ENCODE measurements at places on chromosomes 1 and 21.

DNA sequence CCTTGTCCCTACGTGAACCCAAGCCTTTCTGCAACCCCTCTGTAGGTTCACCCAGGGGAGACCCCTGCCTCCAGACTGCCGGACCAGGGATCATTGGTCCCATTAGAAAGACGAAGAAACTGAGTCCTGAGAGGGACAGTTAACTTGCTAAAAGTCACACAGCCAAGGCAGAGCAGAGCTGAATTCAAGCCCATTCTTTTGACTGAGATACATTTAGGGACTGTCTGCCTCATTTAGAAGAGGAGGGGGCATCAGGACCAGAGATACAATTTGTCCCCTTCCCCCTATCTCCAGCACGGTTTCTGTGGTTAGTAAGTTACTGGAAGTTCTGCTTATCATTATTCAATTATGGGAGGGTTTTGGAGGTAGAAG, 19.1 kb downstream of the KCNQ4 start:
- no peak for DNase-seq

DNA sequence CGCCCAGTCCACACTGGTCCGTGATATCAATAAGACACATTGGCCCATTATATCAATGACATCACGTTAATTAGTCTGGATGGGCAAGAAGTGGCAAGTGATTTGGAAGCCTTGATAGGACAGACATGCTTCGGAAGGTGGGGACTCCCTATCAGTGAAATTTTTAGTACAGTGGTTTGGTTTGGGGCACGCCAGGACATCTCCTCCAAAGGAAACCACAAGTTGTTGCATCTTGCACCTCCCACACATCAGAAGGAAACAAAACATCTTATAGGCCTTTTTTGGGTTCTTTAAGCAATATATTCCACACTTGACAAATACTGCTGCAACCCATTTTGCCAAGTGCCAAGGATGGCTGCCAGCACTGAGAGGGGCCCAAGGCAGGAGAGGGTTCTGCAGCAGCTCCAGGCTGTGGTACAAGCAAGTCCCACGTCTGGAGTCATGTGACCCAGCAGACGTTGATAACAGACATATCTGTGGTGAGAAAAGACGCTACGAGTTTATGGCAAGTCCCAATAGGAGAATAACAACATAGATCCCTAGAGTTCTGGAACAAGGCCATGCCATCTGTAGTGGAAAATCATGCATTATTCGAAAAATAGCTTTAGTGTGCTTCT, 95.3 kb upstream of the DISP3 start:
- DNase-seq: no peak

GRCh38 chr1:169727307-169727706, 6.6 kb downstream of the SELE start:
- no peak for DNase-seq

DNA sequence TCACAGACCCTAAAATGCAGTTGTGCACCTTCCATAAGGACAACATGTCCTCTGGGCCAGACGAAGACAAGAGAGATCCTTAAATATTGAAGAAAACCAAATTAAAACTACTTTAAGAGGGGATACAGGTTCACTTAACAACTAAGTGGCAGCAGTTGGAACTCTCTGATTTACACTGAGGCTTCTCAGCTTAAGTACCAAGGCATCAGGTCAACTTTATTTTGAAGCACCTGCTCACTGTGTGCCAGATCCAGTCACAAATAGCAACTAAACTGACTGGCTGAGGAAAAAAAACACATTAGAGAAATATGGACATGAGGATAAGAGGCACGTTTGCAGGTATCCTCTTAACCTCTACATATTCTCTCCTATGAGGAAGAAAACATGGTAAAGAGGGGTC, 33.2 kb downstream of the SLC35D1 start:
- DNase-seq: no peak

DNA sequence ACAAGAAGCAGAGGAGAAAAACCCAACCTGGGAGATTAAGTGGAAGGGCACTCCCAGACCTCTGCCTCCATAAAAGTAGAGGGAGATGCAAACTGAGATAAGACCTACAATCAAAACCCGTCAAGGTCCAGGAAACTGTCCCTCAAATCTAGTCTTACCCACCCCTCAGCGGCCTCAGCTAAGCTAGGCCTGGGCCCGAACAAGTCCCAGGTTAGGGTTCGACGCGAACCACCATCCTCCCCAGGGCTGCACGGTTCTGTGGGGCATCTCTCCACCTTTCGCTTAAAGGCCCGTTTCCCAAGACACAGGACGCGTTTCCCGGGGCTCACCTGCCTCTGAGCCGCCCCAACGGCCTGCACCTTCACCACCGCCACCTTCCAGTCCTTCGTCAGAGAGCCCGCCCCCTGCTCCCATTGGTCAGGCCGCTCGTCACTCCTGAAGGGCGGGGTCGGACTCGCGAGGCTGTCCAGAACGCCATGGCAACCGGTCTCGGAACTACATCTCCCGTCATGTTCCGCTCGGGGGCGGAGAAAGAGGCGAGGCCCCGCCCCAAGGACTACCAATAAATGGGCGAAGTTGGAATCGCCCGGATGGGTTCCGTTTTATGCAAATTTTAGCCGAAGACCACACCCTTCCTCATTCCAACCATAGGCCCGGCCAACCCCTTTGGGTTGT, at the start of gene CRYZL1:
TSS of gene CRYZL1 (minus strand) at position 390 of the 675 bp plus-strand sequence. CDS start 10,190 bp downstream, outside the sequence.
- peak; percentile 100 for DNase-seq

GRCh38 chr21:45074818-45075595, 627 bp downstream of the ADARB1 start:
- peak; percentile 43 for DNase-seq

GRCh38 chr1:242569867-242570266, 45.4 kb upstream of the PLD5 start:
- no peak for DNase-seq

Measured in stimulated activated CD4-positive, alpha-beta T cell treated with anti-CD3 and anti-CD28 coated beads, Interleukin-4, amount 100 ng/mL, for 1 hour (primary cell).